Hippocampal formation (tissue), 2 donors: ENCODE measurements at places on chromosomes 5 and 9.
A peak's percentile ranks its signal among the peaks of the same experiment; 100 is the strongest.

GRCh38 chr9:4062966-4063365 is 236.9 kb downstream of the GLIS3 start:
- no peak for DNase-seq

GRCh38 chr9:128552744-128553440 is 505 bp downstream of the SPTAN1 start:
- DNase-seq = no peak

DNA sequence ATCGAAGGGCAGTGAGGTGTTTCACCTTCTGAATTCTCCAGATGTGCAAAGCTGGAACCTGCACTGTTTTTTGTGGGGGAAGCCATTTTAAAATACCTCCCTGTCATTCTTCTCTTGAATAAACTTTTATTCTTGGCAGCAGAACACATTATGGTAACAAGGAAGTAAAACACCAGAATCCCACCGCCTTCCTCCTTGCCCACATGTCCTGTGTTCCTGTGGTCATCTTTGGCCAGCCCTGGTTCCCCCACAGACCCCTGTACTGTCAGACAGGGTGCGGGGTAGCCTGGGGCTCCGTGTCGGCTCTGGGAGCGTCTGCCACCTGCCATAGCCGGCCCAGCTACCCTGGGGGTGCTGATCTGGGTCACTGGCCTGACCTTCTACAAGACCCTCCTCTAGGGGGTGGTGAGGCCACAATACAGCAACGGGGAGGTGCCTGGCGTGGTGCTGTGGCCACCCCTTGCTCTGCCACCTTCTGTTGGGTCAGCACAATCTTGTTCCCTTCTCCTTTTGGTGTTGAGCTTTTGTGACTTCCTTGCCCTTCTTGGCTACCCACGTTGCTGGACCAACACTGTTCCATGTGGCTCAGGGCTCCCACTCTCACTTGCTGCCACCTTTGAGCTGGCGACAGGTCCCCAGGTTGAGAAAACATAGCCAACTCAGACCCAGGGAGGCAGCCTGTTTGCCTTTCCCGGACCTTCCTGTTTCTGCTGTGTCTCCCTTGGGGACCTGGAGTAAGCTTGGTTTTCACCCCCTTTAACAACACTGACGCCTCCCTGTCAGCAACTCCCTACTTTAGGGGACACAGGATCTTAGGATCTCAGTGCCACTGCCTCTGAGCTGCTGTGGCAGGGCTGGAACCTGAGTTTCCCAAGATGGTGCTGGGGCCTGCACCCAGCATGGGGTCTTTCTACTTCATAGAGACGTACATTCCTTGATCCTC is 4.8 kb downstream of the WNK2 start:
- no peak for DNase-seq

DNA sequence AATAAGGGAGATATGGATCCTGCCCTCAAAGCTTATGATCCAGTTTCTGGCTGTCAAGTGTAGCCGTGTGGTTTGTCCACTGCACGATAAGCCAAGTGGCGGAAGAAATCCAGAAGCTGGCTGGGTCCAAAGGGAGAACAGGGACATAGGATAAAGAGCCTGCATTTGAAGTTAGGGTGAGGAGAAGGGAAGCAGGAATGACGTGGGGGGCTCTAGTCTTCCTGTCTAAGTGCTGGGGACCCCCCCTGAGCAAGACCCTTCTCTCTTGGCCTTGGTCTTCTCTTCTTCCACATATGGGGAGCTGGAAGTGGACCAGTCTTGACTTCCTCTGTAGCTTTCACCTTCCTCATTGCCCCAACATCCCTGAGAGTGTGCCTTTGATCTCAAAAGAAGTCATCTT is 186.6 kb downstream of the FSTL4 start:
- DNase-seq = no peak

GRCh38 chr9:134065612-134066419 is 2.0 kb downstream of the BRD3 start:
- no peak for DNase-seq

GRCh38 chr9:96061293-96061987 is 185.9 kb downstream of the ERCC6L2 start:
- peak; percentile 47 for DNase-seq

DNA sequence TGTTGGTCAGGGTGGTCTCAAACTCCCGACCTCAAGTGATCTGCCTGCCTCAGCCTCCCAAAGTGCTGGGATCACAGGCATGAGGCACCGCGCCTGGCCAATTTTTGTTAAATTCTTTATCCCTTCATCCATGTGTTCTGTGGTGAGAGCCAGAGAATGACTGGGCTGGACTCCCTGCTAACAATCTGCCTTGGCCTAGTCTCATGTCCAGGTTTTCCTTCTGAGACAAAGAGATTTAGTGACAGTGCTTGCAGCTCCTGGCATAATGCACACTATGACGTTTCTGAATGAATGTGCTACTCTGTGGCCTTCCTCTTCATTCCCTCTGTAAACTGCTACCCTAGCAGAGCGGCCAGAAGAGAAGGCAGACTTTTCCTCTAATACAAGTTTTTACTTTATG is 79.3 kb downstream of the FOXD1 start:
- DNase-seq = no peak

GRCh38 chr9:89449261-89449671 is 48.6 kb downstream of the SEMA4D start:
- no peak for DNase-seq

- DNase-seq = no peak
Observed at GRCh38 chr5:137657073-137657472, 78.8 kb downstream of the KLHL3 start.

GRCh38 chr5:9301200-9301599 is 244.7 kb downstream of the SEMA5A start:
- no peak for DNase-seq

DNA sequence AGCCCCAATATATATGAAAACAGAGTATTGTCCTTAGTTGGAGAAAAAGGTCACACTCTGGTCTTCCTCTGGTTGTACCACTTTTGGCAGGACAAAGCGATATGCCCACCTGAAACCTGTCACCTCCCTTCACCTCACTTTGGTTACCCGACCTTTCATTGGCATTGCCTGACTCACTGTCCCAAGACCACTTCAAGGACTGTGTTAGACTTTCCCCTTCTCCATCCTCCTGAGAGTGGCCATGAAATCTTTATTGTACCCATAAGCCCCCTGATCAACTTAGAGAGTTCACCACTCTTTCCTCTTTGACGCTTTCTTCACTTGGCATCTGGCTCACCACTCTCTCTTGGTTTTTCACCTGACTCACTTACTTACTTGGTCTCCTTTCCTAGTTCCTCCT is 32.4 kb upstream of the AP3B1 start:
- DNase-seq = no peak

- no peak for DNase-seq
Observed at GRCh38 chr9:137371521-137371941, 51.4 kb downstream of the EXD3 start.

DNA sequence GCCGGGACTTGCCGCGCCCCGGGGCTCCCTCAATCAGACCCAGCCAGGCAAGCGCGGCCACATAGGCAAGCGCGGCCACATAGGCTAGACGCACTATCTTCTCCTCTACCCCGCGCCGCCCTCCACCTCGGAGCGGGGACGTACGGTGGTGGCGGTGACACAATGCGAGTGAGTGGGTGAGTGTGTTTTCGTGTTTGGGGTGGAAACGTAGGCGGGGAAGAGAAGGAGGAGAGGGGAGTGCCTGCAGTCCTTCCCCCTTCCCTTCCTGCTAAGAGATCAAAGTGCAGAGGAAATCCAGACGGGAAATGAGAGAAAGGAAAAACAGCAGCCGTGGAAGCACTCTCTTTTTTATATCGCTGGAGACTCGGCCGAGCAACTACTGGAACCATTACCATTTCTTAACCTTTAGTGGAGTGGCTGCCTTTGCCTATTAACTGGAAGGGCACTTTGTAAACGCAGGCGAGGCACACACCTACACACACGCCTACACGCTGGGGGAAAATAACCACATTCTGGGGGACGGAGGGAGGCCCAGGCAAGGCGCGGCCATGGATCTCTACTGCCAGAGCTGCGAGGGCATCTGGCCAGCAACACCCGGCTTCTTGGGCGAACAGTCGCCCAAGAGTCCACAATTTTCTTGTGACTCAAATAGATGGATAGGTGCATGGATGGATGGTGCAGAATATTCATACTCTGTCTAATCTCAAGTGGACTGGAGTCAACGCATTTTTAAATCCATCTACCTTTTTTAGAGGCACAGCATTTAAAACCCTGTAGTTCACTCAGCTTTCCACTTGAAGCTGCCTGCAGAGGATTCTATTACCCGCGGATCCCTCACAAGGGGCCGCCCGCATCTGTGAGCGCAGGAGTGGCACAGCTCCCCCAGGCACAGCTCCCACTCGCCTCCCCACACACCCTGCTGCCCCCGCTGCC is 2.1 kb downstream of the EDIL3 start:
- DNase-seq = peak; percentile 46
